Activated CD8-positive, alpha-beta T cell treated with anti-CD3 and anti-CD28 coated beads for 36 hours (primary cell): ENCODE measurements at places on chromosomes 5 and 9. TPM values are rescaled to one million over a fixed set of nuclear protein-coding genes. Genes with fewer than 3 reads are reported as not detected.
A peak's percentile ranks its signal among the peaks of the same experiment; 100 is the strongest.

- H3K4me1 ChIP-seq = peaks cover 3% of the 10 kb centered on the region
- H3K27me3 ChIP-seq = no peaks in the 10 kb centered on the region
- H3K36me3 ChIP-seq = peaks cover 43% of the 10 kb centered on the region
- no peak overlapping the region for H3K4me3 ChIP-seq
- DNase-seq = no peak
These were observed 38.6 kb downstream of the MRPS27 start for GRCh38 chr5:72281430-72281763.

- no peak for DNase-seq
- no peaks in the 10 kb centered on the region for H3K36me3 ChIP-seq
- H3K4me3 ChIP-seq = no peak overlapping the region
- peaks cover 5% of the 10 kb centered on the region for H3K27me3 ChIP-seq
- no peaks in the 10 kb centered on the region for H3K4me1 ChIP-seq
- no peak overlapping the region for H3K27ac ChIP-seq
These were observed 35.4 kb upstream of the MAP1B start for GRCh38 chr5:72071906-72072305.

- H3K4me1 ChIP-seq = peaks cover 5% of the 10 kb centered on the region
- H3K36me3 ChIP-seq = no peaks in the 10 kb centered on the region
- H3K27ac ChIP-seq = no peak overlapping the region
- peaks cover 12% of the 10 kb centered on the region for H3K27me3 ChIP-seq
- DNase-seq = no peak
- no peak overlapping the region for H3K4me3 ChIP-seq
These were observed 380.5 kb downstream of the SPOCK1 start for GRCh38 chr5:137118629-137119028.

- no peaks in the 10 kb centered on the region for H3K27me3 ChIP-seq
- no peaks in the 10 kb centered on the region for H3K4me1 ChIP-seq
- no peak overlapping the region for H3K4me3 ChIP-seq
These were observed 250.9 kb upstream of the ZNF608 start for GRCh38 chr5:124997186-124997893.

- H3K27ac ChIP-seq = no peak overlapping the region
- peaks cover 2% of the 10 kb centered on the region for H3K4me1 ChIP-seq
- peak; percentile 73 for DNase-seq
- no peaks in the 10 kb centered on the region for H3K36me3 ChIP-seq
- H3K4me3 ChIP-seq = peak overlapping the region; percentile 37
These were observed 26.3 kb downstream of the PTGES start for GRCh38 chr9:129726322-129727160.

DNA sequence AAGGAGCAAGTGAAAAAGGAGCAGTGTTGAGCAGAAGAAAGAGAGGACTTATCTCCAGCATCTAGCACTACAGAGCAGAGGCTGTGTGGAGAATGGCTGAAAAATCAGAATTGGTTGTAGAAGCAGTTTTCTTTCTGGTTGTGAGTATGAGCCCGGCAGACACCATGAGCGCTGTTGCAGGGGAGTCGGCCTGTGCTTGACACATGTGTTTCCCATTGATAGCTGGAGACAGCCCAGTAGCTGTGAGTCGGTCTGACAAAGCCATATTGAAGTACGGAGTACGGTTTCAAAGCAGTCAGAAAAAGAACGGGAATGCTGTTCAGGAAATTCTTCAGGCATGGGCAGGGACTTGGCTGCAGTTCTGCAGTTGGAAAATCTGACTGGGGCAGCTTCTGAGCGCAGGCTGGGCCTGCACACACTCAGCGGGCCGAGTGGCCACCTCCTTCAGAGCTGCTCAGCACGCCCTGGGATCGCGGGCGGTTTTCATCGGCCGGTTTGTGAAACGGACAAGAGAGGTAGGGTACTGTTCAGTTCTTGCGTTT, at the start of gene SGCD:
Gene SGCD, plus strand, starts transcription at position 447 of the 542 bp plus-strand sequence.
- DNase-seq = no peak
- no peaks in the 10 kb centered on the region for H3K4me1 ChIP-seq
- H3K27me3 ChIP-seq = peaks cover 18% of the 10 kb centered on the region
- H3K36me3 ChIP-seq = no peaks in the 10 kb centered on the region
- no peak within 1 kb of the TSS for H3K4me3 ChIP-seq

- no peak overlapping the region for H3K27ac ChIP-seq
- DNase-seq = no peak
- no peaks in the 10 kb centered on the region for H3K27me3 ChIP-seq
- H3K4me1 ChIP-seq = no peaks in the 10 kb centered on the region
- peaks cover 3% of the 10 kb centered on the region for H3K36me3 ChIP-seq
These were observed 50.8 kb downstream of the AMBP start for GRCh38 chr9:114027159-114027862.

- H3K27me3 ChIP-seq = no peaks in the 10 kb centered on the region
- H3K4me3 ChIP-seq = no peak overlapping the region
- H3K27ac ChIP-seq = no peak overlapping the region
- H3K4me1 ChIP-seq = no peaks in the 10 kb centered on the region
- DNase-seq = no peak
These were observed 450.0 kb downstream of the TLE1 start for GRCh38 chr9:81239388-81239787.

The PRKACG gene
- total RNA-seq = not detected

- H3K36me3 ChIP-seq = no peaks in the 10 kb centered on the region
- H3K4me3 ChIP-seq = no peak overlapping the region
- no peak for DNase-seq
- H3K27me3 ChIP-seq = no peaks in the 10 kb centered on the region
- H3K27ac ChIP-seq = no peak overlapping the region
These were observed 274.3 kb downstream of the ISL1 start for GRCh38 chr5:51657340-51658240.

- no peaks in the 10 kb centered on the region for H3K36me3 ChIP-seq
- DNase-seq = no peak
- no peaks in the 10 kb centered on the region for H3K4me1 ChIP-seq
These were observed 49.5 kb downstream of the APBA1 start for GRCh38 chr9:69622676-69623075.

The TMEM174 gene
- total RNA-seq = not detected
